ENCODE measurements at places on chromosomes 3 and 15.

- no peak for DNase-seq
Measured at GRCh38 chr3:148865049-148865448, at the start of gene CPA3. Gene CPA3, plus strand, starts transcription at chr3:148865296. Its CDS starts 12 bp downstream, at chr3:148865308.

DNA sequence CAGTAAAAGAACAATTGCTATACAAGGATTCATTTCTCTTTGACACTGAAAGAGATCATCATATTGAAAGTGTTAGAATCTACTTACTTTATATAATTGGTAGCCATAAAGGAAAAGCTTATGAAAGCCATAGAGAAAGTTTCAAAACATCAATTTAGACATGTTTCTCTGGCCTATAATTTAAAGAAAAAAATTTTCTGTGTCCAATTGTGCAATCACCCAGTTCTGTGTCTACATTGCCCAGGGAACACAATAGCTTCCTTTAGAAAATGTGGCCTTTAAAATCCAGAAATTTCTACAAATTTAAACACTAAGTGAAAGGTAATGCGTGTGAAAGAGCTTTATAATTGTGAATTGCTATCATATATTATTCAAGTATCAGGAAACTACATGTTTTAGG is 259.2 kb downstream of the GBE1 start:
- DNase-seq: no peak

DNA sequence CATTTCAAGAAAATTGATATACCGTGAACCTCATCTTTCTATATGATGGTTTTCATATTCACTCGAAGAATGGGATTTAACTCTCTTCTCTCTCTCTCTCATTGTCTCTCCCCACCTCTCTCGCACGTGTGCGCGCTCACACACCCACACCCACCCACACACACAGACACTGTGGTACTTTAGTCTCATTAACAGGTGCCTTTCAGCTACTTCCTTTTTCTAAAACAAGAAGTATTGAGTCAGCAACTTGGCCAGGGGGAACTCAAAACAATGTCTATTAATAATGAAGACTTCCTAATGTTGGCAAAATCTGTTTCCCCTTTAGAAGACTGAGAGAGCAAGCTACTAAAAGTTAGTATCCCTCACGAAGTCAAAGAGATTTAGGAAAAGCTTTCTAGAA is 150.7 kb downstream of the TMCO5A start:
- DNase-seq: no peak

DNA sequence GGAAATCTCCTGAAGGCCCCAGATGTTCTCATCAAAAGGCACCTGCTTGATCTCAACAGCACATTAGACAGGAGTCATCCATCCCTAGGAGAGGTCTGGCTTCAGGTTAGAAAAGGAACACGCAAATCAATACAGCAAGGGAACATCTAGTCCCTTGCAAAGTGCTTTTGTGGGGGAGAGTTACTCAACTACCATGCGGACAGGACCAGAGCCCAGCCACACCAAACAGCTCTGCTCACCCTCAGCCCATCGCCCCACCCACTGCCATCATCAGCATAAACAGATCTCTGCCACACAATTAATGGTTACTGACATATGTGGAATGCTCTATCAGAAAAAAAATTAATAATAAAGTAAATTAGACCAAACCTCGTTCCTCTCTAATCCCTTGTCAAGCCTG is 85.6 kb downstream of the MYLK start:
- DNase-seq: no peak
